Bronchial smooth muscle cell (primary cell): ENCODE measurements at places on chromosomes 3 and 15. TPM values are rescaled to one million over a fixed set of nuclear protein-coding genes. Genes with fewer than 3 reads are reported as not detected.

The AMOTL2 gene
- 12.3 and 48.1 TPM in 2 replicates for total RNA-seq

The KLF15 gene
- 0.47 and 0.69 TPM in 2 replicates for total RNA-seq

The GREM1 gene
- 66.7 and 213 TPM in 2 replicates for total RNA-seq

The MEX3B gene
- 6.0 and 6.2 TPM in 2 replicates for total RNA-seq

The SLC30A4 gene
- 7.3 and 7.4 TPM in 2 replicates for total RNA-seq

The NEK10 gene
- 16.7 and 41.3 TPM in 2 replicates for total RNA-seq

The IQCF5 gene
- total RNA-seq, result not detected in 2 replicates

The PLEKHO2 gene
- total RNA-seq, result 31.4 and 44.4 TPM in 2 replicates

The HCN4 gene
- total RNA-seq, result under 0.01 TPM in 1 of 2 replicates, not detected in the other

The SSUH2 gene
- not detected in 2 replicates for total RNA-seq

The TM4SF4 gene
- 0.16 TPM in 1 of 2 replicates, not detected in the other for total RNA-seq

The CCDC9B gene
- total RNA-seq, result 6.0 and 18.8 TPM in 2 replicates

The SLC12A1 gene
- under 0.01 TPM in 1 of 2 replicates, not detected in the other for total RNA-seq

The HDC gene
- not detected in 2 replicates for total RNA-seq

The FOXB1 gene
- total RNA-seq, result not detected in 2 replicates

The CASR gene
- not detected in 2 replicates for total RNA-seq

The MESD gene
- 18.9 and 22.6 TPM in 2 replicates for total RNA-seq

The TMEM115 gene
- total RNA-seq, result 29.2 and 32.9 TPM in 2 replicates
